ENCODE measurements at places on chromosomes 1 and 21. TPM values are rescaled to one million over a fixed set of nuclear protein-coding genes. Genes with fewer than 3 reads are reported as not detected.

DNA sequence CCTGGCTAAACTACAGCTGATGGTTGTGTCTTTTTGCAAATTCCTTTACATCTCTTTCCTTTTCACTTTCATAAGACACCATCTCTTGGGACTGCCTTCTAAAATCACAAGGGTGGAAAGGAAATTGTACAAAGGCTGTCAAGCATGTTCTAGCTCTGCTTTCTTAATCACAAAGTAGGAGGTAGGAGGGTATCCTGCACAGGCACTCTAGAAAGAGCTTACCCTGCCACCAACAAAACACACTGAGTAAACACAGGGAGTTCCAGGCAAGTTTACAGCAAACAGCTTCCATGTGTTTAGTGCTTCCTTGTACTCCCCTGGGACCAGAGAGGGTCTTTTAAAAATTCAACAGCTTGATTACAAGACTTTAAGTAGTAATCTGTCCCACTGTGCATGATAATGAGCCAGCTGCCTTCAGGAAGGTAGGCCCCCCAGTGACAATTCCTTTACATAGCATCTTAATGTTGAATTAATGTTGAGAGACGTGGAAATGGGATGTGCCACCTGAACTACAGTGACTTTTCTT lies 2.4 kb downstream of the PLPP3 start:
- peak; percentile 58 for DNase-seq

GRCh38 chr1:31483012-31483946 lies 70.3 kb downstream of the SERINC2 start:
- DNase-seq, result peak; percentile 99

DNA sequence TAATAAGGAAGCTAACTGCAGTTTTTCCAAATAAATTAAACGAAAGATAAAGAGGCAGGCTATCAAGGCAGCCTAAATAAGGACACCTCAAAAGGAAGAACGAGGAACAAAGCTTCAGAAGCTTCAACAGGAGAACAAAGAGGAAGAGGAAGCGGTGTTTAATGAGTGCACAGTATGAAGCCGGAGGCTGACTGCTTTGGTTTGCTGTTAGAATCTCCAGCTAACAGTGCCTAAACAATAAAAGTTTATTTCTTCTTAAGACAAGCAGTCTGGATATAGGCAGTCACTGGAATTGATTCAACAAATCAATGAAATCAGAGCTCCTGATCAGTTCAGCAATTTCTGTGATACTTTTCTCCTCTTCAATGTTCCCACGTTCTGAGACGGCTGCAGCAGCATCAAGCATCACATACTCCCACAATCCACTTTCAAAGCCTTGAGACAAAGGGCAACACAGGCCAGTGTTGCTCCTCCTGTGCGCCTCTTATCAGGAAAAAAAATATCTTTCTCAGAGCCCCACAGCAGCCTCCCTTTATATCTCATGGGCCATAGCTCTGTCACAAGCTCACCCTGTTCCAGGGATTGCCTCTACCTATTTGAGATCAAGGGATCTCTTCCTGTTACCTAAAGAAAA lies 365.6 kb upstream of the ST6GALNAC5 start:
- no peak for DNase-seq

DNA sequence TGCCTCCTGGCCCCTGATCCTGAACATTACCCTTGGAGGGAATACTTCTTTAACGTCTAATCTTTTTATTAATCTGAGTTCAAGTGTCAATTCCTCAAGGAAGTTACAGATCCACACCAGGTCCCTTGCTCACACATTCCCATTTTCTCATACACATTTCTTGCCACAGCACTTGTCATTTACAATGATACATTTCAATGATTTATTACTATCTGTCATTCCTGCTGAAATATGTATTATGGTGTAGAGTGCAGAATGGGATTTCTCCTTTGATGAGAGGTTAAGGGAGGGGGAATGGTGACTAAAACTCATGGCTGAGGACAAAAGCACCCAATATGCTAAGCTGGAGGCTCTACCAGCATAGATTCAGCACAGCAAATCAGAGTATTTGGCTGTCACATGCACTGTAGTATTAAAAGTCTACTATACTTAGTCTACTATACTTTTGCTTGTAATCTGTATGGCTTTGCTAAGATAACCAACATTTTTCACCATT lies 982.5 kb downstream of the TTLL7 start:
- DNase-seq, result no peak

DNA sequence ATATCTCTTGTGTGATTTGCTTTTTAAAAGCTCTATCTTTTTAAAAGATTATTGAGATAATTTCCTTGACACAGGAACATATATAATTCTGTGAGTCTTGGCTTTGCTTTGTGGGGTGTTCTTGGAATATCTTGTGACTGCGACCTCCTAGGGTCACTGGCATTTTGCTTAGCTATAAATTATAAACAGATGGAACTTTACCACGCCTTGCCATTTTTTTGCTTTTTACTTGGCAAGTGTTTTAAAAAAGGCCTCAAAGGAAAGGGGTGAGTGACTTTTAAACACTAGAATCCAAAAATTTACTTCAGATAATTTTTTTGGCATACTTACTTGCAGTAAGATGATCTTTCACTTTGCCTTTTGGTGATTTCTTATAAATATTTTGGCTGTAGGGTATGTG lies 43.6 kb downstream of the ALG6 start:
- no peak for DNase-seq

- DNase-seq, result no peak
Measured at GRCh38 chr1:176904057-176904751, 260.3 kb downstream of the ASTN1 start.

DNA sequence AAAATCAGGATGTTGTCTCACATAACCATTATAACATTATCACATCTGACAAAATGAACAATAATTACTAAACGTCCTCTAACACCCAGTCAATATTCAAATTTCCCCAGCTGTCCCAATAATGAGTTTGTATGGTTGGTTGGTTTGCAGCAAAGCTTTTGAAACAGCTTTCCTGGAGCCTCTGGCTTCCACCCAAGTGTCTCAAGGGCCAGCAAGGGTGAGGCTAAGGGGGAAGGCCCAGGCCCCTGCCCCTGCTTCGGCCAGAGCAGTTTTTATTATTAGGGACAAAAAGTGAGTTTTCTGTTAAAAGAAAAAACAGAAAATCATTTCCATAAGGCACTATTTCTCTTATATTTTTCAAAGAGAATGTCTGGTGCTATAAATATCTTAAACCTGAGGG lies 19.1 kb upstream of the AVPR1B start:
- peak; percentile 34 for DNase-seq

DNA sequence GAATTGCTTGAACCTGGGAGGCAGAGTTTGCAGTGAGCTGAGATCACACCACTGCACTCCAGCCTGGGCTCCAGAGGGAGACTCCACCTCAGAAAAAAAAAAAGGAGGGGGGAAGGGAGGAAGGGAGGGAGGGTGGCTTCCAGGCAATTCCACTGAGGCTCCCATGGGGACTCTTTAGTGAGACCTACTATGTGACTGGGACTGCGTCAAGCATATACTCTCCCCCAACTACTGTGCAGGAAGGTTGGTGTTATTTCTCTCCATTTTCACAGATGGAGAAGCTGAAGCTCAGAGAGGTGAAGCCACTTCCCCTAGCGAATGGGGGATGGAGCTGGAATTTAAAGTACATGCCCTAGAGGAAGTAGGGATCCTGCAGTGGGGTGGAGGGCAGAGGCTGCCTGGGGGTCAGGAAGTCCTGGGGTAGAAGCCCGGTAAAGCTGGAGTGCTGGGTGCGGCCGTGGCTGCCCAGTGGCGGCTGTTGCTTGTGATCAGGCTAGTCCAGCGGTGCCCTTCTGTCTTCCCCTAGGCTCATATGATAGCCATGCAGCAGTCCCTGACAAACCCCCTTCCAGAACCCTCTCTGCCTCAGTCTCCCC lies 40.3 kb downstream of the RAP1GAP start:
- DNase-seq, result no peak

DNA sequence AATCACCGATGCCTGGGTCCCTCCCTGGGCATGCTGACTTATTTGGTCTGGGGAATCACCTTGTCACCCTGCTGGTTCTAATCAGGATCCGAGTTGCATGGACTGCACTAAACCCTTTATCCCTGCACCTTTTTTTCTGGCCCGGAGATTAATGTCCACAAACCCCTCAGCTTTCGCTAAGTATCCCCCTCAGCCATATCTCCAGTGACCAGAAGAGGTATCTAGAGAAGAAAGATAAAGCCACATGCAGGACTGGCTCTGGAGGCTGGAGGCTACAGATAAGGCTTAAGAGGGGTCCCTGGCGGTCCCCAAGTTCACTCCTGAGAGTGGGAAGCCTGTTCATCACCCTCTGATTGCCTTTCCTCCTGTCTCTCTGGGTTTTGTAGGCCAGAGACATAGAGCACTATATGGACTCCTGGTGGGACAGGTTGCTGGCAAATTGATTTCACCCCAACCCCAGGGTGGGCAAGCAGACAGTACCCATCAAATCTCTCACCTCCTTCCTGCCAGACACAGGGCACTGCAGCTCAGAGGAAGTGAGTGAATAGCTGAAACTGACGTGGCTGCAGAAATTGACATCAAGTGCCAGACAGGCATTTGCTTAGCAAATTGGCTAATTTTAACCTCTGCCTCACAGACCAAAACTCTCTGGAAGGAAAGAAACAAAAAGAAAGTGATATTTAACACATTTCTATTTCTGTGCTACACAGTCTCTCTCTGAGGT lies 38.8 kb downstream of the HMGB4 start:
- DNase-seq, result no peak

GRCh38 chr1:174131032-174131638 lies 28.2 kb upstream of the RABGAP1L start:
- no peak for DNase-seq

DNA sequence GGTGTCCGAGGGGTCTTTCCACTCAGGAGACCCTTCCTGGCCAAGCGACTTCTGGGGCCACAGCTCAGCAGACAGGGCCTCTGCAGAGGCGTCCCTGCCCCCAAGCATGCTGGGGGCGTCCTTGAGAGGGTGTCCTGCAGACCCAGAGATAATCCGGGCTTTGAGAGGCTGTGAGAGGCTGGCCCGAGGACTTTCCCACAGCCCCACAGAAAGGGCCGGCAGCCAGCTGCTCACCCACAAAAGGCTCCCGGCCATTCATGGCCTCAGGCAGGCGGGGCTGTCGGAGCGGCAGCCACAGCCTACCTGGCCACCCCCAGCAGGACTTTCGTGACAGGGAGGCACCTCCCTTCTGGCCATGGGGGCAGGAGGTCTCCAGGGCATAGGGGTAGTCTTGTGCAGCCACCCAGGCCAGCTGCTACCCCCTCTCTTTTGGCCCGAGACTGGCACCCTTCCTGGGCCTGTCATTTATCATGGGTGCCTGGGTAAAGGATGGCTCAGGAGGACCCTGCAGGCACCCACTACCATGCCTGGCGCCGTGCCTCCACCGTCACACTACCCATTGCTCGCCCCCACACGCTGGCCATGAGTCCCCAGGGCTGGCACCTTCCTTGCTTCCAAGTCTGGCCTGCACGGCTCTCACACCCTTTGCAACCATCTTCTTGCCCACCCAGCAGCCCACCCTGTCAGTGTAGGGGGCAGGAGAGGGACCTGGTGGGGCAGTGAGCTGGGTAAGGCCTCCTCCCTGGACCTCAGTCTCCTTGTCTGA lies 11.1 kb upstream of the TNFRSF14 start:
- DNase-seq, result no peak

DNA sequence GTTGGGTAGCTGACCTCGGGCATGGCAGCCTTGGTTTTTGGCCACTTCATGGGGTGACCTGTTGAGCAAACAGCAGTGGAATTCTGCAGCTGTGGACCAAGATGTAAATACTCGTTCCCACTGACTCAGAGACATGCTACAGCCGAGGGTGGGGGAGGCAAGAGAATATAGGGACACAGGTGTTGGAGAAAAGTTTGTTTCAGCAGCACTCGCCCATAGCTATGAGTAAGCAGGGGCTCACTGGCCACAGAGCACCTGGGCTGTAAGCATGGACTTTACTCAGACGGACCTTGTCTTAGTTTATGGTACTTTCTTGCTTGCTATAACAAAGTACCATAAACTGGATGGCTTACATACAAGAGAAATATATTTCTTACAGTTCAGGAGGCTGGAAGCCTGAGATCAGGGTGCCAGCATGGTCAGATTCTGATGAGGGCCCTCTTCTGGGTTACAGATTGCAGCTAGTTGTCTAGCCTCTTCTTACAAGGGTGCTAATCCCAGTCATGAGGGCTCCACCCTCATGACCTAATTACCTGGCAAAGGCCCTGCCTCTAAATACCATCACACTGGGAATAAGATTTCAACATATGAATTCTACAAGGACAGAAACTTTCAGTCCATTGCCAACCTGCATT lies 437.2 kb upstream of the DAB1 start:
- peak; percentile 22 for DNase-seq

- no peak for DNase-seq
Measured at GRCh38 chr1:41369531-41369930, 8.3 kb downstream of the FOXO6 start.

- no peak for DNase-seq
Measured at GRCh38 chr1:61186753-61187152, 104.4 kb downstream of the NFIA start.

DNA sequence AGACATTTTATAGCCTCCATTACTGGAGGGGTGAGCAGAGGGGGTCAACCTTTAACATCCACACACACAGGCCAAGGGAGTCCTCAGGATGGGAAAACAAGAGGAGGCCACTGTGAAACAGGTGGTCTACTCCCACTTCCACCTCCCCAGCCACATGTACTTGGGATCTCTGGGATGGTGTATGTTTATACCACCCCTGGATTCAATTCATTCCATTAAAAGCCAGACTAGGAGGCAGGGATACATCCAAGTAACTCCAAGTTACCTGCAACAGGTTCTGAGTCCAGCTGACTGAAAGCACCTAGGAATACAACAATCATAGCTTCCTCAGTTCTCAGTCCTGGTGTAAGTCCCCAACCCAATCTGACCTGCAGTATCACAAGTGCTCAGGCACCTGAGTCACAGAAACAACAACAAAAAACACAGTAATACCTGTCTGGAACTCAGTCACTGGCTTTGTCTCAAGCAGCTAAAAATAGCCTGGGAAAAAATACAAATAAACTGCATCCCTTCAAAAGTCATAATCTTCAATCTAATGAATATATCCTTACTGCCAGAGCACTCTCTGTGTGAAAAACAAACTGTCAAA lies 9.8 kb downstream of the ERI3 start:
- peak; percentile 43 for DNase-seq

FOXO6 gene
- total RNA-seq, result not detected

KIF26B gene
- total RNA-seq, result 5.4 TPM

IFI44 gene
- 19.6 TPM for total RNA-seq

NES gene
- 1.0 TPM for total RNA-seq
